CD8-positive, alpha-beta T cell (primary cell): ENCODE measurements at places on chromosomes 5 and 9.

DNA sequence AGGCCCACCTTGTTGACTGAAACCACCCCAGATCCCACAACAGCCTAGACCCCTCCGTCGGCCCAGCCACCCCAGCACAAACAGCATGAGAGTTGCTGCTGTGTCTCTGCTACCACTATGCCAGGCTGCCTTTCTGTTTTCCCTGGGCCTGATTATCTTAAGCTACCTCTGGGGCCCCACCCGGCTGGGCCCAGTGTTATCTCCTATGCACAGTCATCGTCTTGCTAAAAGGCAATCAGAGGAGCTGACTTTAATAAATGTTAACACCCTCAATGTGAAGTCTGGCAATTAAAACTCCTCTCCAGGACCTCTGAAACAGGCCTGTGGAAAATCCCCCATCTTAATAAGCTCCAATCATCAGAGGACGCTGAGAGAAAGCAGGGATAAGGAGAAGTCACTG, 144.9 kb downstream of the FAM114A2 start:
- DNase-seq: no peak

GRCh38 chr5:157460921-157461792, 1.1 kb downstream of the NIPAL4 start:
- no peak for DNase-seq

GRCh38 chr9:32171339-32171738, 213.1 kb upstream of the ACO1 start:
- DNase-seq: no peak

GRCh38 chr5:106262395-106262794, 1408.3 kb downstream of the EFNA5 start:
- DNase-seq: no peak

DNA sequence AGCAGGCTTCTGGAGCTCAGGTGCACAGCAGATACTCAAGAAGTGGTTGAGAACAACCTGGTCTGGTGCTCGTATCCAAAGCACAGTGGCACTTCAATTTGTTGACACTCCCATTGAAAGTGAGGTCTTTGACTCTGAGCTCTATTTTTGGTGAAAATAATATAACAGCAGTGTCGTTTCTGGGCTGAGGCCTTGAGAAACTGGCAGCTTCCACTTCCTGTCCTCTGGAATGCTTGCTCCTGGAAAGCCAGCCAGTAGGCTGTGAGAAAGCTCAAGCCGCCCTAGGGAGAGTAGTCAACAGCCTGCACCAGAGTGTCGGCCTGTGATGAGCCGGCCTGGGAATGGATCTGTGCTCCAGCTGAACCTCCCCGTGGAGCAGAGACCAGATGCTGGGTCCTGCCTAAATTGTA, 6.8 kb upstream of the SUSD3 start:
- DNase-seq: no peak

DNA sequence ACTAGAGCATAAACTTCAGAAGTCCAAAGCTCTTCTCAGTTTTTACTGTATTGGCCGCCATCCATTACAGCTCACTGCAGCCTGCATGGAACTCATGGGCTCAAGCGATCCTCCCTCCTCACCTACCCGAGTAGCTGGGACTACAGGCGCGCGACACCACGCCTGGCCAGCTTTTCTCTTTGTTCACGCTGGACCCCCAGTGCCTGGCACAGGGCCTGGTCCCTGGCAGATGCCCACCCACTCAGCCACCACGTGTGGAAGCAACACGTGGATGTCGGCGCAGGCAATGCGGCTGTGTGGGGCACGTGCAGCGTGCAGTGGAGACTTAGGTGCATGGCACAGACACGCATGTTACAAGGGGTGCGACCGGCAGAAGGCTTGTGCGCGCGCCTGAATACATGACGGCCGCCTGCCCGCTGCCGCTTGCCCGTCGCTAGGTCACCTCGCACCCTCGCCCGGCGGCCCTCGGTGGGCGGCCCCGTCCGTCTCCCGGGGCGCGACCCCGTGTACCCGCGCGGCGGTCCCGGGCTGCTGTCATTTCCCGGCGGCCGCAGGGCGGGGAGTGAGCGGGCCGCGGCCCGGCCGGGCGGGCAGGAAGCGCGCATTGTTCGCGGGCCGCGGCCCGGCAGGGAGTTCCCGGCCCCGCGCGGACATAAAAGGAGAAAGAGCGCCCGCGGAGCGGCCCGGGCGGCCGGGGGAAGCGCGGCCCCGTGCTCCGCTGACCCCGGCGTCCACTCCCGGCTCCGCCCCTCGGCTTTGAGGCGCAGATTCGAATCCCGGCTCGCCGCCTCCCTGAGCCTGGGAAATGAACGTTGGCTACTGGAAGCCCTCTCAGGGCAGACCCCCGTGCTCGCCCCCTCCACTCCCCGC, 24.1 kb upstream of the PTGS1 start:
- no peak for DNase-seq

- DNase-seq: no peak
Measured at GRCh38 chr9:83920469-83920926, 734 bp downstream of the KIF27 start.

- DNase-seq: no peak
Measured at GRCh38 chr5:68369023-68369359, 153.4 kb downstream of the PIK3R1 start.

DNA sequence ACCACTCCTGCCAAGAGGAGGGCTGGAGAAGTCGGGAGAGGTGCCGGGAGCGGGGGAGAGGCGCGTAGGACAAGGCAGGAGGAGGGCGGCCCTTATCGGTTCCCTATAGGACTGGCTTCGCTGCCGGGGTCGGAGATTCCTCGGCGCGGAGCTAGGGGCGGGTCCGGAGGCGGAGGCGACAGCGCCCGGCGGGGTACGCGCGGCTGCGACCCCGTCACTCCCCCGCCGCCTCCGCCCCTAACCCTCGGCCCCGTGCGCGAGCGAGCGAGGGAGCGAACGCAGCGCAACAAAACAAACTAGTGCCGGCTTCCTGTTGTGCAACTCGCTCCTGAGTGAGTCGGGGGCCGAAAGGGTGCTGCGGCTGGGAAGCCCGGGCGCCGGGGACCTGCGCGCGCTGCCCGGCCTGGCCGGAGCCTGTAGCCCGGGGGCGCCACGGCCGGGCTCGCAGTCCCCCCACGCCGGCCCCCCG, 2.0 kb downstream of the GLIS3 start:
- peak; percentile 58 for DNase-seq

GRCh38 chr5:151110992-151111391, 30.2 kb upstream of the TNIP1 start:
- DNase-seq: no peak

GRCh38 chr9:107600060-107600573, 110.5 kb upstream of the KLF4 start:
- DNase-seq: no peak

- DNase-seq: no peak
Measured at GRCh38 chr9:15205632-15206420, 101.2 kb downstream of the TTC39B start.

DNA sequence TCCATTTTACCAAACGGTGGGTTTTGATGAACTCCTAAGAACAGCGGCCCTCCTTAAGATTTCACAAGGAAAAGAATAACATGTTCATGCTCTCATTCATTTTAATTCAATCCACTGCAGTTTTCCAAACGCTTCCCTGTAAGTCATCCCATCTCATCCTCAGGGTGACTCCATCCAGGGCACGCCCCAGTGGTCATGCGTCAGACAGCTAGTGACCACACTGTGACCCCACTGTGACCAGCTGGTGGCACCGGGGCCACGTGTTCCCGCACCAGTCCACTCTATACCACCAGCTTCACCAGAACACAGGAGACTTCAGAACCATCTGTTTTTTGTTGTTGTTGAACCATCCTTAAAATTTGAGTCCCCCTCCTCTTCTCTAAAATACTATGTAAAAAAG, 14.3 kb downstream of the ATPSCKMT start:
- no peak for DNase-seq

GRCh38 chr5:100043475-100043874, 491.7 kb upstream of the FAM174A start:
- DNase-seq: no peak

GRCh38 chr9:119278171-119278570, 91.1 kb downstream of the BRINP1 start:
- DNase-seq: no peak

- no peak for DNase-seq
Measured at GRCh38 chr5:74282490-74282889, 358.0 kb downstream of the ENC1 start.

DNA sequence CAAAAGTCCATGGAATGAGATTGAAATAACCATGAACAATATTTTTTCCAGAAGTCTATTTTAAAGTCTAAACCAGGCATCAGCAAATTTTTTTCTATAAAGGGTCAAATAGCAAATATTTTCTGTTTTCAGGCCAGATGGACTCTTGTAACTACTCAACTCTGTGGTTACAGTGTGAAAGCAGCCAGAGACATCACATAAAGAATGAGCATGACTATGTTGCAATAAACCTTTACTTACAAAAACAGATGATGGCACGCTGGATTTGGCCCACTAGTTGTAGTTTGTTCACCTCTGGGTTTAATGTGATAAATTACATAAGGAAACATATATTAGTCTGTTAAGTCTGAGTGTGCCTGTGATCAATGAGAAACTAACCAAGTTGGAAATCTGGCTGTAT, 319.2 kb downstream of the TRPM3 start:
- no peak for DNase-seq

- DNase-seq: no peak
Measured at GRCh38 chr5:107980923-107981692, 310.4 kb upstream of the EFNA5 start.

- DNase-seq: no peak
Measured at GRCh38 chr5:96572864-96573512, 89.2 kb upstream of the CAST start.

GRCh38 chr5:164998590-164998989, 1493.2 kb downstream of the MAT2B start:
- no peak for DNase-seq

DNA sequence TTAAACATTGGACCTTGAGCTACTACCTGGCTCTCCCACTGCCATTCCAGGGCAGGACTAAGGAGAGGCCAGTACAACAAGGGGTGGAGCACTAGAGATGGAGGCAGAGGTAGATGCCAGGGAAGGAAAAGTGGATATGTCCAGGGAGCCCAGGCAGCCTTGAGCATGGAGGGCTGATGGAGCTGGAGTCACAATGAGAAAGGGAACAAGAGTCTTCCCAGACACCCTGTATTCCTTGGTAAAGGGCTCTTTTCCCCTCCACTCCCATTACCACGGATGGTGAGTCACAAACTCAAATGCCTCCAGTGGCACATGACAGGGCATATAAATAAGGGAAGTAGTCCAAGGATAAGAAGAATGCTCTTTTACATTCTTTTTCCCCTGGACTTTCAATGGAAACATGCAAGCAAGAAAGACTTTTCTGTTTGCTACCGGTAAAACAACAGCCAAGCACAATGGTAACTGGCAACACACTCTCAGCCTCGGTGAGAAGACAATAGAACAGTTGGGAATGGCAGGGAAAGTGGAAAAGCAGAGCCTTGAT, 16.7 kb downstream of the ERAP1 start:
- no peak for DNase-seq

- DNase-seq: no peak
Measured at GRCh38 chr9:1429297-1429696, 379.1 kb downstream of the DMRT2 start.

- DNase-seq: no peak
Measured at GRCh38 chr9:104961238-104961637, 33.3 kb upstream of the ABCA1 start.

- no peak for DNase-seq
Measured at GRCh38 chr5:2680979-2681378, 70.5 kb downstream of the IRX2 start.

GRCh38 chr9:18106006-18106560, 367.9 kb upstream of the ADAMTSL1 start:
- DNase-seq: no peak

GRCh38 chr5:78757269-78758053, 108.9 kb upstream of the LHFPL2 start:
- DNase-seq: no peak

DNA sequence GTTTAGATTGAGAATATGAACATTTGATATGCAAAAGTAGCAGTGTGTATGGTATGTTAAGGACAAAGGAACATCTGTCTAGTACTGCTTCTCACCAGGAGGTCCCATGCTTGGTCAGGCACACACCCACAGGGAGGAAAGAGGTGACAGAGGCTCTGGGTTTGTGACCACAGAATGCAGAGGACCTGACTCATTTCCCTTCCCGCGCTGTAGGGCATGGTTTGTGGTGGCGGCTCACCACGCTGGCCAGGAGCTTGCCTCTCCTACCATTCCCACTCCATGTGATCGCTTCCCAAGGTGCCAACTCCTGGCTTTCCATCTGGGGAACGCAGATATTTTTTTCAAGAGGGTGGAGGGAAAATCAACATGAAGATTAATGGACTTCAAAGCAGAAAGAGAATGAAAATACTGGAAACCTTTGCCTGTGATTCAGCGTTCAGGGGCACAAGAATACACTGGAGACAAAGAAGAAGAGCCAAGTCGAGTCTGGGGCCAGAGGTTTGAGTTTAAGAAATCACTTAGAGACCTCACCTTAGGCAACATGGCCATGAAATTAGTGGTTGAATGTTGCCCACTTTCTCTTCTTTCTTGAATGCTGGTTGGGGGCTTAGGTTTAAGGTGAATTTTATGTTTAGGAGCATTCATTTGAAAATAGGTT, 477.8 kb downstream of the CCDC171 start:
- DNase-seq: peak; percentile 7

GRCh38 chr5:18114151-18114757, 480.0 kb downstream of the TAF11L14 start:
- DNase-seq: no peak

DNA sequence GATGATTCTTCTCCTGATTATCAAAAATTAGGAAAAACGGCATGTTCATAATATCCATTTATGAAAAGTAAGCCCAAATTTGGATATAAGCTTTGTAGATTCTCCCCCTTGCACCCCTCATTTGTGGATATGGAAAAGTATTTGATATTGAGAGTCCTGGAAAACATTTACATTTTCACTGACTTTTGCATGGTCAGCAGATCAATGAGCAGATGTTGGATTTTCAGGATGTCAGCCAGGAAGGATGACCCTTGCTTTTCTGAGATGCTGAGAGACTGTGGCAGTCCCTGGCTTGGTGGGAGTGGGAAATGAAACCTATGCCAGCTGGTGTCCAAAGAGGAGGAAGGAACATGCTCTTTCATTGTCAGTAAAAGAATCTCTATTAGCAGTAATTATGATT, 410.8 kb downstream of the DMAC1 start:
- DNase-seq: no peak

DNA sequence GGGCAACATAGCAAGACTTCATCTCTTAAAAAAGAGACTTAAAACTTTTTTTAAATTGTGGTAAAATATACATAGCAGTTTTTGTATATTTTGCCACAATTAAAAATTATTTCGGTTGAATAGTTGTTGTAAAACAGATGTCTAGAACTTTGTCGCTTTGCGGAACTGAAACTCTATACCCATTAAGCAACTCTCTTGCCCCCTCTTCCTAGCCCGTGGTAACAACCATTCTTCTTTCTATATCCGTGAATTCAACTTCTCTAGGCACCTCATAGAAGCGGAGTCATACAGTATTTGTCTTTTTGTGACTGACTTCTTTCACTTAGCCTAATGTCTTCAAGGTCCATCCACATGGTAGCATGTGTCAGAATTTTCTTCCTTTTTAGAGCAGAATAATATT, 43.3 kb downstream of the SPARC start:
- DNase-seq: no peak

DNA sequence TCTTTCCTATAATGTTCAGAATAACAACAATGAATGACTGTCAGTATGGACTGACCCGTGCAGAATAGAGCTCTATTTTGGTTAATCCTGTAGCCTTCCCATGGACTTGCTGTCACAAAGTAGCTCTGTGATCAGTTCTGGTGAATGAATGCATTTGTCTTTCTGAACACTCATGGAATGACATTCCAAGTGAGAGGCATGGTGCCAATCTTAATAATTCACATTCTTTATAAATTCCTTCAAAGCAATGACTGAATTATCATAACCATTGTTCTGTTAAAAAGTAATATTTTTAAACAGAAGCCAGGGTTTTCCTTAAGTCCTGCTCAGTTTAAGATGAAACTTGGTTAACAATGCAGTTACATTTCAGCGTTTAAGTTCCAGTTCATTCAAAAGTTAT, 360.5 kb downstream of the ICE1 start:
- DNase-seq: no peak
